ENCODE measurements at places on chromosomes 13 and 19. TPM values are rescaled to one million over a fixed set of nuclear protein-coding genes. Genes with fewer than 3 reads are reported as not detected.

Gene CYP4F12
- not detected for polyA plus RNA-seq

Gene PRTN3
- 0.32 TPM for polyA plus RNA-seq

Gene TUBA3C
- not detected for polyA plus RNA-seq

Gene HCN2
- 0.17 TPM for polyA plus RNA-seq

Gene GDF15
- 2.6 TPM for polyA plus RNA-seq

Gene FCAR
- 0.37 TPM for polyA plus RNA-seq
